CD4-positive, alpha-beta T cell treated with Interleukin-2 at 100 ng/mL for 4 hours (primary cell): ENCODE measurements at places on chromosomes 7 and 10.

GRCh38 chr7:134290286-134290685, 26.4 kb downstream of the SLC35B4 start:
- no peak for DNase-seq

GRCh38 chr10:60387531-60387930, 2.1 kb downstream of the ANK3 start:
- DNase-seq: no peak

GRCh38 chr7:29332875-29333855, 138.6 kb downstream of the CHN2 start:
- DNase-seq: no peak

DNA sequence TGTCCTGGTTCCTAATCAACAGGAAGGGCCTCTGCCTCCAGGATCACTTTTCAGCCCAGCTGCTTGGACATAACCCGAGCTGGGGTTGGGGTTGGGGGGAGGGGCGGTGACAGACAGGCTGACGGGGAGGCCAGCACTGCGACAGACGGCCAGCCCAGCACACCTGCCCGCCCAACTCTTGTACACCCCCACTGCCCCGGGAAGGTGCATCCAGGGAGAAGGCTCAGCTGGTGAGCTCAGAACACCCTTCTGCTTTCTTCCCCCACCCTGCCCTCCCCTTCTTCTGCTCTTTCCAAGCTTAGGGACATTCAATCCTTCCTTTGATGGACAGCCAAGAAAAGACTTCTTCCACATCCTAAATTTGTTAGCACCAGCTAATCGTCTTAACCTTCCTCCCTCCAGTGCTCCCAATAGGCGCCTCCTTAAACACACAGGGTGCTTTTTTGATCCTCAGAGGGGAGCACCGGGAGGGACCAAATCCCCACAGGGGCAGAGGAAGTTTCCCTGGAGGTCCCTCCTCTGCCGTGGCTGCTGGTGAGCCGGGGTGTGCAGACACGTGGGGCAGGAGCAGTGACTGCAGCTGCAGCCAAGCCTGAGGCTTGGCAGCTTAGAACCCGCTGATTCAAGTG, 44.7 kb downstream of the COL13A1 start:
- DNase-seq: no peak

GRCh38 chr7:154416714-154417113, 364.5 kb downstream of the DPP6 start:
- no peak for DNase-seq

- DNase-seq: no peak
Measured at GRCh38 chr10:500876-501275, 188.6 kb downstream of the DIP2C start.
